Cerebellar nuclear complex (tissue), 1 donor: ENCODE measurements at places on chromosomes 16 and 17.

- DNase-seq, result no peak
Observed at GRCh38 chr17:13698832-13699231, 97.1 kb upstream of the HS3ST3A1 start.

DNA sequence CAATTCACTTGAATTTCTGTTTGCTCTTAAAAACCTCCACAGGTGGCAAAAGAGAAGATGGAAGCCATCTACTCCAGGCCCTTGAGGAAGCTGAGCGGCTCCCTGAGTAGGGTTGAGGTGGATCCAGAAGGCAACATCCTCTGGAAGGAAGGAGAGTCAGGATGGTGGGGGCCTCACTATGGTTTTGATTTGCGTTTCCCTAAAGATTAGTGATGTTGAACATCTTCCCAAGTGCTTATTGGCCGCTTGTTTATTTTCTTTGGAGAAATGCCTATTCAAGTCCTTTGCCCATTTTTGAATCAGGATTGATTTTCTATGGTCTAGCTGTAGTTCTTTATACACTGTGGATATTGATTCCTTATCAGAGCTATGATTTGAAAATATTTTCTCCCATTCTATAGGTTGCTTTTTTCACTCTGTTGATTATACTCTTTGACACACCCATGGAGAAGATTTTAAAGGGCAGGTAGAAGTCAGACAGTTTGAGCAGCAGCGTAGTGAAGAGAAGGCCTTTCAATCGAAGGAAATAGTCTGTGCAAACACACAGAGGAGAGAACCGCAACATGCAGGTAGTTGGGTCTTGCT is 58.6 kb downstream of the WSB1 start:
- DNase-seq, result no peak

- no peak for DNase-seq
Observed at GRCh38 chr16:69169051-69169450, 17.9 kb upstream of the SNTB2 start.

DNA sequence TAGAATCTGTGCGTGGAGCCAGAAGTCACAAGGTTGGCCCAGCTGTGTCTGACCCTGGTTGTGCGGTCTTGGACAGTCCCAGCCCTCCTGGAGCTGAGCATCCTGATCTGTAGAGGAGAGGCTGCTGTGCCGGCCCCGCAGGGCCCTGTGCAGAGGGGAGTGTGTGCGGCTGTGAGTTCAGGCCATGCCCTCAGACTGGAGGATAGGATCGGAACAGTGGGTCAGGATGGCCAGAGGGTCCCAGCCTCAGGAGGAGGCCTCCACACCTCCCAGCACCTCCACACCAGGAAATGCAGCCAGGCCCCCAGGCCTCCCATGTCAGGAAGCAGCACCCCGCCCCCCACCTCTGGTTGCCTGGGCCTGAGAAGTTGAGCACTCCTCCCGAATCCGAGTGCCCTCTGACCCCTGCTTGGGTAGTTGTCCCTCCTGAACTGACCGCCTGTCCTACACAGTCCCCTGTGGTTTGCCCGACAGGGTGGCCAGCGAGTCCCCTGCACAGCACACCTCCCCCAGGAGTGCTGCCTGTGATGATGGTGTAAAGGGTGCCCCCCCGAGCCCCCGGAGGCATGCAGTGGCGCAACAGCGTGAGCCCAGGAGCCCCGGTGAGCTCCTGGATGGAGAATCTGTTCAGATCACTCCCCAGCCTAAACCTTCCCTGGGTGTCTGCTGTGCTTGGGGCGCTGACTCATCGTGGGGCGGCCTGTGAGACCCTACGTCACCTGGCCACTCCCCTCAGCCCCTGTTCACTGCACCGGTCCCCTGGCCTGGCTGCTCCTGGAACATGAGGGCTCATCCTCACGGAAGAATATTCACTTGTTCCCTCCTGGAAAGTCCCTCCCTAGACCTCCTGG is 285.2 kb downstream of the SEC14L1 start:
- no peak for DNase-seq

DNA sequence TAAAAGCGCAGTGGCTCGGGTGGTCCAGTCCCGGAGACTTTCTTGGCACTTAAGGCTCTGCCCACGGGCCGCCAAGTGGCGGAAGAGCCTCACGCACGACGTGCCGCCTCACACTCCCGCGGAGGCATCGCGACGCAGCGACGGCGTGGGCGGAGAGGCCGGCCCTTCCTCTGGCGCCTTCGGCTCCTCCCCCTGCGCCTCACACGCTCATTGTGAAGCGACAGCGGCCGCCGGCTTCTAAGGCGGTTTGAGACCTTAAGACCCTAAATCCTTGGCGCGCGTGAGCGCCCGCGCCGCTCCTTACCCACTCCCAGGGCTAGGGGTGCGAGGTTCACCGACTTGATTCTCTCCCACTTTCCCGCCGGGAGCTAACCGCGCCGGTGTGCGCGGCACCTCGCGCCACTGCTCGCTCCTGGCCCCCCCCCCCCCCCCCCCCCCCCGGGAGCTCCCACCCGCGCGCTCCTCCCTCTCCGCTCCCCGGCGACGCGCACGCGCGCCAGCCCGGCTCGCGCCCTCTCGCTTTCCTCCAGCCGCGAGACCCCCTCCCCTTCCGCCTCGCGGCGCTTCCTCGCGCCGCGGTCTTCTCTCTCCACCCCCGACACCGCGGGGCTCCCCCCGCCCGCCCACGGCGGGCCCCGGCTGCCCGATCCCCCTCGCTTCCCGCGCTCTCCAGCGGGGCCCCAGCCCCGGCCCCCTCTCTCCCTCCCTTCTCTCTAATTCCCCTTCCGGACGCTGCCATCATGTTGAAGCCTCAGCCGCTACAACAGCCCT is at the start of gene ATXN2L:
TSS of gene ATXN2L (plus strand) at position 480 of the 771 bp plus-strand sequence. CDS start at position 741, 261 bp downstream.
- peak; percentile 57 for DNase-seq

GRCh38 chr16:66617728-66618127 is 13.2 kb downstream of the CMTM3 start:
- no peak for DNase-seq

DNA sequence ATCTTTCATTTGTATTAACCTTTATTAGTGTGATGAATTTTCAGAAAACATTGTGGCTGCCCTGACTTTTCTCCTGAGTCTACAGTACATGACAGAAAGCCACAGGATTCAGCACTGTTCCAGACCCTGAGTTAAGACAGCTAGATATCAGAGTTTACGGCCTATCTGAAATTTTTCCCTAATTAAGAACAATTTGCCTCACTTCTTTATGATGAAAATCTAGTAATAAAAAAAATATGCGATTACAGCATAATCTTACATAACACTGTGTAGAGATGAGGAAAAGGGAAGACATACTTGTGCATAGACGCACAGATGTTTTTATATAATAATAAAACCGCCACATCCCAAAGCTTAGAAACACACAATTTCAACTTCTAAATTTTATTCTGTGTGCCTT is 7.3 kb downstream of the SPOP start:
- DNase-seq, result no peak

DNA sequence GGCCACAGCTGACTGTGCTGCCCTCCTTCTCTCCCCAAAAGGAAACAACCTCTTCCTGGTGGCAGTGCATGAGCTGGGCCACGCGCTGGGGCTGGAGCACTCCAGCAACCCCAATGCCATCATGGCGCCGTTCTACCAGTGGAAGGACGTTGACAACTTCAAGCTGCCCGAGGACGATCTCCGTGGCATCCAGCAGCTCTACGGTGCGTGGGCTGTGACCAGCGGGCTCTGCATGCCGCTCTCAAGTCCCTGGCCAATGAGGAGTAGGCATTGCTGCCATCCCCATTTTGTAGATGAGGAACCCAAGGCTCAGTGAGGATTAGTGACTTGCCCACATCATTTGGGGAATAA is 14.9 kb downstream of the MMP15 start:
- DNase-seq, result no peak

DNA sequence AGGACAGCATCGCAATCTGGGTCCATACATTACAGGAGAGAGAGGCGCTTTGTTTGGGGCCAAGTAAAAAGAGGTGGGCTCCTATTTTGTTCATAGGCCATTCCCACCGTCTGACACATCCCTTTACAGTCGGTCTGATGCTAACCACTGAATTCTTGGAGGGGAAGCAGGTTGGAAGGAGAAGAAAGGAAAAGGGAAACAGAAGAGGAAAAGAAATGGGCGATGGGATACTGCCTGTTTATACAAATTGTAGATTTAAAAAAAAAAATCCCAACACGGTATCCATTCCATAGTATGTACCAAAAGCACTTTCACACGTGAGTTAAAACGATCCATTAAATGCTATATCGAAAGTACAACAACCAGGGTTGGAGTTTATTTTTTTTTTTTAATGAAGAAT is 4.0 kb upstream of the ZFHX3 start:
- no peak for DNase-seq

- no peak for DNase-seq
Observed at GRCh38 chr17:33012522-33013033, 20.9 kb downstream of the SPACA3 start.

GRCh38 chr17:62737513-62737912 is 70.6 kb downstream of the MARCHF10 start:
- no peak for DNase-seq

DNA sequence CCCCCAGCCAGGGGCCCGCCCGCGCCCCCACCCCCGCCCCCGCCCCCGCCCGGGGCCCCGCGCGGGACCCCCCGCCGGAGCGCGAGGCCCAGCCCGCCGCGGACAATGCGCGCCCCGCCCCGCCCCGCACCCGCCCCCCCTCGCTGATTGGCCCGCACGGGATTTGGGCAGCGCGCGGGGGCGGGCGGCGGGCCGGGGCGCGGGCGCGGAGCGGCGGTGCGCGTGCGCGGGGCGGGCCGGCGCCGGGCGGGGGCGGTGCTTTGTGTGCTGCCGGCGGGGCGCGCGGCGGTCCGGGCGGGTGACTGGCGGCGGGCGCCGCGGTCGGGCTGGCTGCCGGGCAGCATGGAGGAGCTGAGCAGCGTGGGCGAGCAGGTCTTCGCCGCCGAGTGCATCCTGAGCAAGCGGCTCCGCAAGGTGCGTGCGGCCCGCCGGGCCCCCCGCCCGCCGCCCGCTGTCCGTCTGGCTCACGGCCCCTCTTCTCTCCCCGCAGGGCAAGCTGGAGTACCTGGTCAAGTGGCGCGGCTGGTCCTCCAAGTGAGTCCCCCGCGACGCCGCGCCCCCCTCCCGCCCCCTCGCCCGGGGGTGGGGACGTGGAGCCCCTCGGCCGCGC is at the start of gene CBX2:
TSS of gene CBX2 (plus strand) at position 255 of the 610 bp plus-strand sequence. CDS start at position 343, 88 bp downstream.
- DNase-seq, result no peak

DNA sequence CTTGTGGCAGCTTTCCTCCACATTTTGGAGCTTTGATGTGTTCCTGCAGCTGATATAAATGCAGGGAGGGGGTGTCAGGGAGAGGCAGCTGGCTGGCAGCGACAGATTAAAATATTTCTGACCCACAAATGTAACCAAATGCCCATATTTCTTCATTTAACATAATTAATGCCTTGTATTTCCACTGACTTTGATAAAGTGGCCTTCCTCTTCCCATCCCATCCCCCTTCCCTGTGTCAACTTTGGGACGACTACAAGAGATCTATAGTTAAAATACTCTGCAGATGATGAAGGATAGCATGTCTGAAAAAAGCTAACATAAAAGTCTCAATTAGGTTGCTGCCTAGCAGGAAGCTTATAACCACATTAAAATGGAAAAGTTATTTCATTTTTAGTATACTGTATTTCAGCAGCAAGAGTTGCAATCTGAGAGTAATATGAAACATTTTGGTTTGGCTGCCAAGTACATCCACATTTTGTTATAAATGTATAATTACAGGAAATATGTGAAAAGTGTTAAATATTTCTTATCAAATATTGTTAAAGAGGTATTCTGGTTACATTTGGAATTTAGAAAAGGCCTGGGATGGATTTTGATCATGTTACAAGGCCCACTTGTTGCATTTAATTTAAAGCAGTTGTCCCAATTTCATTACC is 238.7 kb upstream of the TBX2 start:
- DNase-seq, result no peak

GRCh38 chr16:78770353-78771091 is 671.1 kb downstream of the WWOX start:
- no peak for DNase-seq

GRCh38 chr17:66537502-66537901 is 235.1 kb downstream of the PRKCA start:
- DNase-seq, result no peak
